Activated CD4-positive, alpha-beta T cell treated with anti-CD3 and anti-CD28 coated beads for 48 hours (primary cell): ENCODE measurements at places on chromosomes 7 and 10.

- peak; percentile 31 for DNase-seq
These were observed 120.6 kb downstream of the PRPF18 start for GRCh38 chr10:13707156-13707881.

DNA sequence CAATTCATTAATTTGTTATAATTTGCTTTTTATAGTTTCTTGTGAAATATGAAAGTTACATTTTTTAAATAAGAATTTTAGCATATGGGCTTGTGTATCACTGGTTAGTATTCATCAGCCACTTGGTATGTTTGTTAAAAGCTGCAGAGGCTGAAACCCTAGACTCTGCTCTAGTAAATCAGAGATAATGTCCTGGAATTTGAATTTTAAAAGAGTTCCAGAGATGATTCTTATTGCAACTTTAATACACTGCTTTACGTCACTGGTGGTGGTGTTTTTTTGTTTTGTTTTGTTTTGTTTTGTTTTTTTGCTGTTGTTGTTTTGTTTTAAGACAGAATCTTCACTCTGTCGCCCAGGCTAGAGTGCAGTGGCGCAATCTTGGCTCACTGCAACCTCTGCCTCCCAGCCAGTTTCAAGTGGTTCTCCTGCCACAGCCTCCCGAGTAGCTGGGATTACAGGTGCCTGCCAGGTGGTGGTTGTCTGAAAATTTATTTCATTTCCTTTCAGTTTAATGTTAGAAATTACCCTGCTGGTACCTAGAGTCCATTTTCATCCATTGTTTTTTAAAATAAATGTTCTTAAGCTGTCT lies 43.8 kb downstream of the PTPN12 start:
- DNase-seq, result no peak

- DNase-seq, result no peak
These were observed 54.3 kb upstream of the TNRC18 start for GRCh38 chr7:5477723-5478531.

GRCh38 chr7:151059367-151060112 lies at the start of gene SLC4A2:
TSS of gene SLC4A2 (plus strand) at chr7:151059589. CDS start at chr7:151061988, 2,399 bp downstream.
- peak; percentile 71 for DNase-seq

DNA sequence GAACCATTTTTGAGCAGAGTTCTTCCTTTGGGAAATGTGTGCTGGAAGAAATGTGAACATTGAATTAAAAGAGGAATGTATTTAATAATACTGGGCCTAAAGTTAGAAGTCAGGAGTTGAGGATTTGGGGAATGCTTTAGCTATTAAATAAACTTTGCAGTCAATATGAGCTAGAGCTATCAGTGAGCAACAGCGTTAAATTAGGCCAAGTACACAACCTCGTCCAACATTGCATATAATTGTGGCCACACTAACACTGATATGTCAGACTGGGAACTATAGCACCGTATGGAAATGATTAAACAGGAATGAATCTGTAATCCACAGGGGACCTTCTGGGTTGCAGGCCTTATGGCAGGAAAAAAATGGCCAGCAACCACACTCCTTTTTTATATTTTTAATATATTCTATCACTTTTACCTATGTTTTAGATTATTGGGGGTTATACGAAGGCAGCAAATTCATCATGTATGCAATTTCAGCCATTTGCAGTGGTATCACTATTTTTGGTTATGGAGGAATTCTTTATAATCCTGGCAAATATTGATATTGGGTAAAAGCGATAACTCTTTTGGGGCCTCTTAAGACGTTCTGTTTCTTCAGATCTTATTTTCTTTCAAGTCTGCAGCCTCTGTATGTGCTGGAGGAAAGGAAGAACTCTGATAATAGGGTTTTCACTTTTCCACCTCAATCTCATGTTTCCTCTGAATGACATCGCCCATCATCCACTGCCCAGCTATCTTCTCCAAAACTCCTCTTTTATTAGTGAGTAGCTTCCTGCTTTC lies 236.3 kb upstream of the PLXDC2 start:
- no peak for DNase-seq

DNA sequence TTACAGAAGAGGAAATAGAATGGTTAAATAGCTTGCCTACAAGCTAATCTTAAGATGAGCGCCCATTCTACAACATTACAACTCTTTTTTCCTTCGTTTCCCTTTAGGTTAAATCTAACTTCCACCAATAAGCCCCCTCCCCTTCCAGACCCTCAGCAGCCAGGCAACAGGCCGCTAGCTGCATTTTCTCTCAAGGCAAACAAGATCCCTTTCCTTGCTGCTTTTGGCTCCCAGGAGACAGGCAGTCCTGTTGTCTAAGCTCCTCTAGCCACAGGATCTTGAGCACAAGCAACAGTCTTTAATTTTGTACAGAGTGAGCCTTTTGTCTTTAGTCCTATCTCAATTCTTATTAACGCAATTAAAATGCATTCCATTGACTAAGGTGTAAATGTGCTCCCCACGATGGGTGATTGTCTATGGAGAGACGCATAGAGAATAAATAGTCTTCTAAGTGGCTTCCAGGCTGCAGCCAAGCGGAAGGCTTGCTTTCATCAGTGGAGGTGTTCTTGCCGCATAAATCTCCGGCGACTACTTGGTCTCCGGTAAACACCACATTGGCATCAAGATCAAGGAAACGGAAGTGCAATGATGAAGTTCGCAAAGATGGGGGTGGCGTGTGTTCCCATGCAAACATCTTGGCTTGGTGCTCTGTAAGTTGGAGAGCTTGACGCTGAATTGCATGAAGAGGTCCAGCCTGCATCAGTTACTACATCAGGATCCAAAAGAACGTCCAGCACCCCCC lies 181.9 kb upstream of the LYZL2 start:
- DNase-seq, result peak; percentile 5

DNA sequence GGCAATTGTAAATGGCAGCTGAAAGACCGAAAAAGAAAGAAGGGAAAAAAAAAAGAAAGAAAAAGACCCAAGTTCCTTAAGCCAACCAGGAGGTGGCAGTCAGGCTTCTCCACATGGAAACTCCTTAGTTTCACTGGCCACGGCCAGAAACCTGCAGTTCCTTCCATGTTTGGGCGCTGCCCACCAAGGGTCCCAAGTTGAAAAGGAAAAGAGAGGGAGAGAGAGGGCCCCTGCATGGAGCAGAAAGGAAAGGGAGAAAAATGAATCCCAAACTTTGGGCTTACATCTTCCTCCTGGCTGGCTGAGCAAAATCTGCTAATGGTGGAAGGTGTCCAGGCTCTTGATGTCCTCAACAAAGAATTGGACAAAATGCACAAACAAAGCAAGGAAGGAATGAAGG lies 31.8 kb upstream of the ABCA13 start:
- DNase-seq, result no peak

GRCh38 chr10:73809061-73809818 lies 2.2 kb downstream of the NDST2 start:
- DNase-seq, result no peak

DNA sequence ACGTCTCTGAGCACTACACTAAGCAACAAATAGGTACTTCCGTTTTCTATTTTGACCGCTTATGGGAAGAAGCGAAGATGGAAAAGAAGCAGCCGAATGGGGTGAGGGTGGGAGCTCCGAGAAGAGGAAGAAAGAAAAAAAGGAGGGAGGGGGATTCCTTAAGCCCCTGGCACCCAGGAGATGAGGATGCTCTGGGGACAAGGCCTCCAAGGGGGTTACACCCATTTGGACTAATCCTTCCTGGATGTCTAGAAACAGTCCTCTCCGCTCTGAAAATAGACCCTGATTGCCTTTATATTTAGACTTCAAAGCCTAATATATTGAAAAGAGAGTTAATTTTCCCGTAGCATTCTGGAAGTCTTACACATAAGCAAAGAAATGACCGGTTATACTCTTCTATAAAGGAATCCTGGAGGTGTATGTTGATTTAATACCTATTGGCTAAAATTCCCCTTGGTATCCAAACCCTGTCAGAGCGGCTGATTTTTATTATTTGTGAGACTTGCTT lies 676 bp upstream of the HTR7 start:
- DNase-seq, result no peak

DNA sequence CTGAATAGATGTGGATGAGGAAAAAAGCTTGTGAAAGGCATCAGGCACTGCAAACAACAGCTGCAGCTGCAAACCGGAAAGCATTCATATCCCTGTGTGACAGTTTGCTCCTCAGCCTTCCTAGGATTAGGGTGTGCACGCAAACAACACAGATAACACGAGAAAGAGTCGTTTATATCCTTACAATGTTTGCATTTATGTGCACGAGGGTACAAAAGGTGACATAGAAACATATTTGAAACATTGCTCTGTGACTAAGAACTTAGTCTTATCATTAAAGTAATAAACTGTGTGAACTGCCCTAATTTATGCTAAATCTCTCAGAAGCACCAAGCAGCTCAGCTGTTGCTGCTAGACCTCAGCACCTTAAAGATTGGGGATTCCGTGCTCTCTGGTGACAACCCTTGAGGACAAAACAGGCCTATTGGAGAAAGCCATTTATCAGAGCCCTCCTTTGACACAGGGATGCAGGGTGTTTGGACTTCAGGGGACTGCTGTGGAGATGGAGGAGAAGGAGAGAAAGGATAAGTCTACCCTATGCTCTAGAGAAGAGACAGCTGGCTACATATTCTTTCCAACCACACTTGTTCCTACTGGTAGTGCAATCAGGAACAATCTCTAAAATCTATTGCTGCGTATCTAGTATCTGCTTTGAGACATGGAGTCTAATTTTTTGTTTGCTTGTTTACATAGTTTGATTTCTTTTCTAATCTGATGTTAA lies 176.2 kb downstream of the GNAT3 start:
- no peak for DNase-seq

DNA sequence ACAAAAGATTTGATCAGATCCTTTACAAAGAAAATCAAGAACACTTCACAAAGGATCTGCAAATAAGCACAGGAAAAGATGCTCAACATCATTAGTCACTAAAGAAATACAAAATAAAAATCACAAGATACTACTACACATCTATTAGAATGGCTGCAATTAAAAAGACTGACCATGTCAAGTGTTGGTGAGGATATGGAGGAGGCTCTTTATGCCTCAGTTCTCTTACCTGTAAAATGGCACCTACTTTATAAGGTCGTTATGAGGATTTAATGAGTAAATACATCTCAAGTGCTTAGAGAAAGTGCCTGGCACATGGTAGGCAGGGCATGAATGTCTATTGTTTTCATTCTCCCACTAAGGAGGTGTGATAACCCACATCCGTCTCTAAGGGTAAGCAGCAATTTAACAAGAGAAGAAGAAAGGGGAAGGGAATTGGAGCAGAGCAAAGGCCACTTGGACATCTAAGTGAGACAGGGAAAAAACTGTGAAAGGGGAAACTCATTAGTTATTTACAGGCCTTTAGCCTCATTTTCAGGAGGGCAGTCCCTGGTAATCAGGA lies 157.5 kb upstream of the NFE2L3 start:
- DNase-seq, result no peak

- DNase-seq, result peak; percentile 51
These were observed at the start of gene PLAU for GRCh38 chr10:73910764-73911552. TSS of gene PLAU (plus strand) at chr10:73911132. CDS start at chr10:73911556, 424 bp downstream.

GRCh38 chr7:125681508-125681907 lies 751.9 kb upstream of the POT1 start:
- DNase-seq, result no peak

- no peak for DNase-seq
These were observed 99.8 kb upstream of the SVIL start for GRCh38 chr10:29734640-29734961.

GRCh38 chr7:19362099-19362498 lies 216.9 kb upstream of the FERD3L start:
- DNase-seq, result no peak

DNA sequence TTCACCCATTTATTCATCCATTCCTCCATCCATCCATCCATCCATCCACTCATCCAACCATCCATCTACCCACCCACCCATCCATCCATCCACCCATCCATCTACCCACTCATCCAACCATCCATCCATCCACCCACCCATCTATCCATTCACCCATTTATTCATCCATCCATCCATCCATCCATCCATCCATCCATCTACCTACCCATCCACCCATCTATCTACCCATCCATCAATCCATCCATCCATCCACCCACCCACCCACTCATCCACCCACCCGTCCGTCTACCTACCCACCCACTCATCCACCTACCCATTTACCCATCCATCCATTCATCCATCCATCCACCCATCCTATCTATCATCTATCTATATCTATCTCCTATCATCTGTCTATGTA lies 169.4 kb upstream of the SHH start:
- DNase-seq, result no peak

DNA sequence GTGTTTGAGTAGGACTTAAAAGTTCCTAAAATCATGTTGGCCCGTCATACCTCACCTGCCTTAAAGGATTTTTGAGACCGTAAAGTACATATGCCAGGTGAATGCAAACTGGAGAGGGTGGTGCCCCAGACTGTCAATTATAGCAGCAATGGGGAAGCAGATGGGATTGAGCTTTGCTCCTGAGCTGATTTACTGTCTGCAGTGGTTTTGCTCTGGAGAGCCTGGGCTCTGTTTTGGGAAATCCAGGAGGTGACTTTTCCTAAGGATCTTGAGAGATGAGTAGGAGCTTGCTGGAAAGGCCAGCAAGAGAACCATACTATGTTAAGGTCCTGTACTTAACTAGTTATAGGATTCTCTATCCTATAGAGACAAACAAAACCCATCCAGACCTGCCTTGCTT lies 43.0 kb downstream of the COL13A1 start:
- no peak for DNase-seq

DNA sequence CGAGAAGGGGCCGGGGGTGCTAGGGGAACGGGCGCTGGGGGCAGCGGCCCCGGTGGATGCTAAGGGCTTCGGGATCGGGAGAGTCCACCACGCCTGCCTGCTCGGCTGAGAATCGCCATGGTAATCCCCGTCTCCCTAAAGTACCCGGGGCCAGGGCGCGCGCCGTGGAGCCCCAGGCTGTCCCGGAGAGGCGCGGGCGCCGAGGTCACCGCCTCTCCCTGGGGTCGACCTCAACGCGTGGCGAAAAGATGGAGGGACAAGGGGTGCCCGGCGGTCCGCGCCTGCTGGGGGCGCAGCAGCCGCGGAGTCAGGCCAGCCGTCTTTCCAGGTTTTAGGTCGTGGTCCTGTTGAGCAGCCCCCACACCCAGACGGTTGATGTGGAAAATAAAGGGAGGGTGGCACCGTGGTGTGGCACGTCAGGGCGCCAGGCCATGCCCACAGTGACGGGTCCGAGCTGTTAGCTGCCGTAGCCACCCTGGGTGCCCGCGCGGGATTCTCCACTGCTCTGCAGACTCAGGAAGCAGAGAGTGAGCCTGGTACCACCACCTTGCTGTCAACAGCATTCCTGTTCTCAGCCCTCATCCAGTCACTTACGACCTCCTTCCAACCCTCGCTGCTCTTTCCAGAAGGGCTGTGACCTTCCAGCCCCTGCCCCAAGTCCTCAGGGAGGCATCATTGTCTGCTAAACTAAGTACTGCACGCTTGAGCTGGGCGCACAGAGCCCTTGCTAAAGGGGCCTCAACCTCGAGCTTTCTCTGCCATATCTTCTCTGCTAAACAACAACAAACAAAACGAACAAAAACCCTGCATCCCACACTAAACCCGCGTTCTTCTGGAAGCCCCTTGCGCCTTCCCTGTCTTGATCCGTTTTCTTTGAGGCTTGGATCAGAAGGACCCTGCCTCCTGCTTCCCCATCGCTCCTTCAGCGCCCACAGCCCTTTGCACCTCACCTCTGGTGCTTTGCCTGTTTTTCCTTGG lies 666 bp downstream of the SMKR1 start:
- DNase-seq, result peak; percentile 19
